Stimulated activated CD8-positive, alpha-beta memory T cell treated with anti-CD3 and anti-CD28 coated beads, Interleukin-2, amount 100 ng/mL, for 48 hours (primary cell): ENCODE measurements at places on chromosomes 6 and 20.

- DNase-seq: peak; percentile 67
These were observed 92.1 kb downstream of the TASP1 start for GRCh38 chr20:13546497-13547131.

- no peak for DNase-seq
These were observed 10.4 kb downstream of the OPN5 start for GRCh38 chr6:47792216-47792733.

DNA sequence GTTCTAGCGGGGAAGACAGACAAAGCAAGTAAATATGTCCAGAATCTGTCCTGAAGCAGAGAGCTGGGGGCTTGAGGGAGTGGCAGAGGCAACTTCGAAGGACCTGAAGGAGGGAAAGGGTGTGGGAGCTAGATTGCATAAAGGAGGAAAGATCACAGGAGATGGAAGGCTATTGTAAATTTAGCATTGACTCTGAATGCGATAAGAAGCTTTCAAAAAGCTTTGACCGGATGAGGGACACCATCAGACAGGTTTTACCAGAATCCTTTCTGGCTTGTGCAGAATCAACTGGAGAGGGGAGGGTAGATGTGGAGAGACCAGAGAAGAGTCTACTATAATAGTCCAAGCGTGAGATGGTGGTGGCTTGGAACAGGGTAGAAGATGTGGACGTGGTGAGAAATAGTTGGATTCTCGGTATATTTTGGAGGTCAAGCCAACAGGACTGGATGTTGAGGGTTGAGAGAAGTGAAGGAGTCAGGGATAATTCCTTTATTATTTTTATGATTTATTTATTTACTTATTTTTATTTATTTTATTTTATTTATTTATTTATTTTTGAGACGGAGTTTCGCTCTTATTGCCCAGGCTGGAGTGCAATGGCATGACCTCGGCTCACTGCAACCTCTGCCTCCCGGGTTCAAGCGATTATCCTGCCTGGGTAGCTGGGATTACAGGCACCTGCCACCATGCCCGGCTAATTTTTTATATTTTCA, 19.9 kb upstream of the RIPOR3 start:
- DNase-seq: no peak

- peak; percentile 54 for DNase-seq
These were observed 945 bp downstream of the PHF10 start for GRCh38 chr6:169723200-169723909.

DNA sequence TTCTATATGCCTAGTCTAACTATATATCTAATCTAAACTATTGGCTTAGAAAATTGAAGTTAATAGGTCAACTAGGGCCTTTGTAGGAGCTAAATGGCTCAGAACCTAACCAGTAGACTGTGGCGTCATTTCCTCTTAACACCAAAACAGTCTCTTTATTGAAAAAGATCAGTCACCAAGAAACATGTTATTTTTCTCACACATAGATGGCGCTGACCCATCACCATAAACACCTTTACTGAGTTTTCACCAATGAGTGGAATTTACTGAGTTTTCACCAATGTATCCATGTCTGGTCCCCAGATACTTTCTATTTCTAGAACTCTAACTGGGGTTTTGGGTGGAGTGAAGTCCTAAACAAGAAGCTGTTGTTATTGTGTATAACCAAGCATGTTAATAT, 636.0 kb downstream of the BCKDHB start:
- DNase-seq: no peak
